ENCODE measurements at places on chromosomes 6 and 20.

- DNase-seq, result no peak
Measured at GRCh38 chr6:50457351-50457750, 256.0 kb upstream of the TFAP2D start.

DNA sequence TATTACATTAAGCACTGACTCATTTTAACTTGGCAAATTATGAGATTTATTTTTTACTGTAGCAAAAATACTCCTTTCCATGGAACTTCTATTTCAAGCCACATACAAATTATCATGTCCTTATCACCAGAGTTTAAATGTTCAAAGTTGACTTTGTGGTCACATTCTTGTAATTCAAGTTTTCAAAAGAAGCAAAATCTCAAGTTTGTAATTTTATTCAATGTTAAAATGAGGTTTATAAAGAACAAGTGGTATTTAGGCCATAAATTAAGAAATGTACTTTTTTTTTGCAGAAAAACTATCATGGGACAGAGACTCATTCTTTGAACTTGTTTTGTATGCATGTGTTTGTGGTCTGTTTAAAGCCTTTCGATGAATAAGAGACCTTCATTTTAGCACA, 811.5 kb downstream of the TENT5A start:
- no peak for DNase-seq

- no peak for DNase-seq
Measured at GRCh38 chr6:143522039-143522600, 10.6 kb upstream of the FUCA2 start.

DNA sequence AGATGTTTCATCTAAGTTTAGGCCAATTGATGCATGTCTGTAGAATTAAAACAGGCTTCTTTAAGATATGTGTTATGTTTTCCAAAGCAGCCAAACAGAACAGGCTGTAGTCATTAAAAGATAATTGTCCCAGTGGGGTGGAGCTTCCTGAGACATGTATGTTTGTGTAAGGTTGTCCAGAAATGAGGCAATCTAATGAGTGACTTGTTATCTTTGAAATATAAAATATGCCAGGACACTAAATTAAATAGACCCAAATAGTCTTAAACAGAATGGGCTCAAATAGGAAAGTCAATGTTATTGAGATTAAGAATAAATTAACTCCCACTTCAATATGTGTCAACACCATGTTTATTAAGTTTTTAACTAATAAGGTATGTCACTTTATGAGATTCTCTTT, 204.7 kb upstream of the RNF217 start:
- DNase-seq, result no peak

GRCh38 chr6:90118069-90118468, 178.6 kb downstream of the BACH2 start:
- no peak for DNase-seq

GRCh38 chr20:4230651-4231050, 215.3 kb upstream of the RNF24 start:
- DNase-seq, result no peak

DNA sequence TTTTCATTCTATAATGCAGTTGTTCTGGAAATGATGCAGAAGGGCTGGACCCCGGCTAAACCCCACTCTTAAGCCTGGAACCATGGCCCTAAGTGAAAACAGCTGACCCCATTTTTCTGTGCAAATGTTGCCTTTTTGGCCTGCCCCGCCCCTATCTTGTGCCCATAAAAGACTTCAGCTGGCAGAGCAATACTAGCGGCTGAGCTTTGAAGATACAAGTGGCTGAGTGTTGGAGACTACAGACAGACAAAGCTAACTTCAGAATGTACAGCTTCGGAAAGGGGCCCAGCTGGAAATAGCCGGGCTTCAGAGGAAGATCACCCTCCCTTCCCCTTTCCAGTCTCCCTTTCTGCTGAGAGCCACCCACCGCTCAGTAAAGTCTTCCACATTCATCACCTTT, 258.6 kb upstream of the SPTLC3 start:
- no peak for DNase-seq

- no peak for DNase-seq
Measured at GRCh38 chr6:134429861-134430380, 112.0 kb upstream of the SGK1 start.

GRCh38 chr6:79280756-79281155, 46.3 kb upstream of the HMGN3 start:
- no peak for DNase-seq

DNA sequence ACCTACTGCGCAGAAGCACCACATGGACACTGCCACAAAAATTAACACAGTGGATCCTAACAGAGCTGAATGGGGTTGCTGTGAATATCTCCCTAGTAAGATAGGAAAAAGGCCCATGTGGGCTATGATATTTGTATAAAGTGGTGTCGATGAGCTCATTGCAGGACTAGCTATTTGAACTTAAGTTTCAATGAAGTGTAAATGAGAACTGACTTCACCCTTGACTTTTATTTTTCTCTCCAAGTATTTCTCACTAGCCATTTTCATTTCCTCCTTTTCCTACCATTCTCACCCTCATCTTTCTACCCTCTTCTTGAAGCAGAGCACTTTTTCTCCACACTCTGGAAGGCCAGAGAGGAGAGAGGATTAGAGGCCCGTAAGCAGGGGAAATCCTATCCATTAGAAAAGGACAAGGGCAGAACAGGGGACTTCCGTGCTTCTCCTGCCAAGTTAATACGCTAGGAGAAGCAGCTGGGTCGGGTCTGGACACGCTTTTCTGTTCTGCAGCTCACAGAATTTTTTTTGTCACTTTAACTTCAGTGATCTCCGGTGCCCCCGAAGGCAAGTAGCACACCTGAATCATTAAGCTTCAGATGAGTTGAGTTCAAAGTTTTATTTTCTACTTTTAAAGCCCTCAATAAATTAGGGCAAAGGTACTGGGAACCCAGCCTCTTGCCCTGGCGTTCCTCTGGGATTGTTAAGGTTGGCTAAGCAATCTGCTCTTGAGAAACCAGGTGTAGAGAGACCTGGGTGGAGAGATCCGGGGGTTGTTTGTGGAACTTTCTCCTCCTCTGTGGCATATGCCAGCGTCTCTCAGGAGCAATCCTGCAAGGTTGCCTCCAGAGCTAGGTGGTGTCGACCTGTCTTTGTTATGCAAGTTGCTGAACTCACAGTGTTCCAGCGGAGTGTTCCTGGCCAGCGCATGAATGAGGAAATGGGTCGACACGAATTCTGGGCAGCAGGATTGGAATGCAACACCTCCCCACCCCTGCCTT, 56.2 kb upstream of the ARID1B start:
- no peak for DNase-seq

DNA sequence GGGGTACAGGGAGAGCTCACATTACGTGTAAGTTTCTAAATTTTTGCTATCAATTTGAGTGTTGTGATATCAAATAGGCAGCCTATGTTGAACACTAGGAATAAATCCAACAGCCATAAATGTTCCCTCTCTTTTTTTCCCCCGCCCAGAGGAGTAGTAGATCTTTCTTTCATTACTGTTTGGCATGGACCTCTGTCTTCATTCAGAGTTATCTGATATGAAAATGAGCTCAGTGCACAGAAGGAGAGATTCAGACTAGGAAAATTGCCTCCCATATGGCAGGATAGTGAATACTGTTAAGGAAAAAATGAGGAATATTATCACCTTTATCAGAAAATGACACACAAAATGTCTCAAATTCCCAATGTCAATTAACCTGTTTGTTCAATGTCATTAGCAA, 110.0 kb upstream of the EYS start:
- DNase-seq, result no peak

GRCh38 chr6:112906726-112907125, 559.6 kb downstream of the RFPL4B start:
- no peak for DNase-seq

DNA sequence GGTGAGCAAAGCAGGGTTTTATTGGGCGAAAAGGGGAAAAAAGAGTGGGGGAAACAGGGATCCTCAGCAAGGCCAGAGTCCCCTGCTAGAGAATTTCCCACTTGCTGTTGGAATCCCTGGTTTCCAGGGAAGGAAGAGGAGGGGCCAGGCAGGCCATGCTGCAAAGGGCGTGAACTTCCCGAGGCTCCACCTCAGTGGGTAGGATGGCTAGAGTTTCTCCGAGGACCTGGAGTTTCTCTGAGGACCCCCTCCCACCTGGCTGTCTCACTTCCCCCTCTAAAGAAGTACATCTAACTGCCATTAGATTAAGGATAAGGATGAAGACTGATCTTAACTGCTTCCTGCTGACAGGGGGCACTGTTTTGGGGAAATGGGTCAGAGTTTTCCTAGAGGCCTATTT, 1239.3 kb upstream of the GJE1 start:
- no peak for DNase-seq

- no peak for DNase-seq
Measured at GRCh38 chr6:137780447-137781034, 86.5 kb upstream of the TNFAIP3 start.

DNA sequence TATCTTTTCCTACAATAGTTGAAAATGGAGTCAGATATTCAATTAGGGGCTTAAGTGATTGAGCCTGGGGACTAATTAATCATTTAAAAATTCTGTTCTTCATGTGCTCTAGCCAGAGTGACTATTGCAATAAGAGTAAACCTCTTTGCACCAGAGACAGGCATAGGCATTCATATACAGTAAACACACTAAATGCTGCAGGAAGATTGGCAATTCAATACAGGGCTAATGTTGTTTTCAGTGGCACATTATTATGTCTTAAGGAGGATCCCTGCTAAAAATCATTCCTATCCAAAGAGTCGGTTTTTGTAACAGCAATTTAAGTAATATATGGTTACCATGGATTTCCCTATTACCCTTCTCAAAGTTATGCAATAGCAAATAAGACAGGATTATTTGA, 1.2 kb downstream of the PDE7B start:
- no peak for DNase-seq

DNA sequence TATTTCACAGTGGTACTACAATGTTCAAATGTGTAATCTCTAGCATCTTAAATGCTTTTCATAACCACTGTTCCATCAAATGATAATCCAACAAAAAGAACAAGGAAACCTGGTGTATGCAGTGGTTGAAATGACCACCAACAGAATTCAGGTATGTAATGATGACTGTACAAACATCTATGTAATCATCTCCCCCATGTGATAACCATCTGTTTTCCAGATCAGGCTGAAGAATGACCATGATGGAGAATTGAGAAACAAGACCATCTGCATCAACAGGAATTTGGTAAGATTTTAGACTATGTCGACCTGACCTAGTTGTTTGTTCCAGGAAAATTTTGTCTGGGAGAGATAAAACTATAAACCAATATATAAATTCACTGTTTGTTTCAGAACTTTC, 81.3 kb upstream of the ASCC3 start:
- DNase-seq, result no peak

DNA sequence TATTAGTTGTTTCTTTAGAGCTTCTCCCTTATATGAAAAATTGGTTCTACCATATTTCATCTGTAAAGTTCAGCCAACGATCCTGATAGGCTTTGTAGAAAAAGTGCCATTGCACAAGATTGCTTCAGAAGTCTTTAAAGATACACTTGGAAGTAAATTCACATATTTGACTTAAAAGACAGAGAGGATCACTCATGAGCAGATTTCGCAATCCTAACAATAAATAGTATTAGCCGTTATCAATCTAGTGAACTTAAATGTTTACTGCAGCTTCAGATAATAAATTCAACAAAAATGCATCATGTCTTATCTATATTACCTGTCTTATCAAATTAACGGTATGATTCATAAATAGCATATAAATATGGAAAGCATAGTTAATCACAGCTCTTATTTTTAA, 8.7 kb upstream of the SLC17A4 start:
- no peak for DNase-seq

DNA sequence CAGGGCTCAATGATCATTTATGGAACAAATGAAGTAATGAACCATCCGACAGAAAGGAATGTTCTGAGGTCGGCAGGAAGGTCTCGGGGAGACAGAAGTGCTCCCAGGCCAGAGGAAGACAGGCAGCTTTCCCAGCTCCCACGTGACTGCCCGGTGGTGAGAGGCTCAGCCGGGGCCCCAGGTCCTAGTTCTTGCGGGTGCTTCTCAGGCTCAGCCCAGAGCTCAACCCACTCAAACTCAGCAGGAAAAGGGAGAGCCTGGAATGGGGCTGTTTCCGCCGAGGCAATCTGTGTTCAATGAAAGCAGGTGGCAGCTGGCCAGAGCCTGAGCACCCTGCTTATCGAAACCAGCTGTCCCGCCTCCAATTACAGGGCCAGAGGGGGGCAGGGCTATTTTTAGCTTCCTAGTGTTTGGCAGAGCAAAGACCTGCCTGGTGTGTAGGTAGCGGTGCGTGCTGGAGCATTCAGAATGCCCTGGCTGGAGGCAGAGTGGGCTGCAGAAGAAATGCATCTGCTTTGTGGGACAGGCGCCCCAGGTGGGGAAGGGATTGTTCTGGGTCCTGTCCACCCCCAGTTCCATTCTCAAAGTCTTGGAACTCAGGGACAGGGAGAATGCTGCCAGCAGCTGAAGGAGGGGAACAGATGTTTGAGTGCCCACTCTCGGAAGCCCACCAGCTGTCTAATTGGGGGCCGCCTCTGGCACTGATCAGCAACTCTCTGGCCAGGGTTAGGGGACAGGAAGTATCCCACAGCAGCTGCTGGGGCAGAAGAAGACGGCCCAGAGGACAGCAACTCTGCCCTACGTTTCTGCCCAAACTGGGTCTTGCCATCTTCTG, 145.1 kb downstream of the PREX1 start:
- DNase-seq, result no peak

GRCh38 chr6:81289229-81289628, 463.3 kb downstream of the TENT5A start:
- DNase-seq, result no peak

DNA sequence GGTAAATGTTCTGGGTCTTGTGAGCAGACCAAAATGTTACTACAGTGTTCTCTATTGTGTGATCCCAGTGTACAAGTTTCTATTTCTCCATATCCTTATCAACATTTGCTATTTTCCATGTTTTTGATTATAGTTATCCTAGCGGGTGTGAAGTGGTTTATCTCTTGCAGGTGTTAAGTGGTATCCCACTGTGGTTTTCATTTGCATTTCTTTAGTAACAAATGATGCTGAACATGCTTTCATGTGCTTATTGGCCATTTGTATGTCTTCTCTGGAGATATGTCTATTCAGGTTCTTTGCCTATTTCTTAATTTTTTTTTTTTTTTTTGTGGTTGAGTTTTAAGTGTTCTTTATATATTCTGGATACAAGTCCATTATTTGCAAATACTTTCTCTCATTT, 35.5 kb downstream of the NSFL1C start:
- DNase-seq, result no peak

- DNase-seq, result no peak
Measured at GRCh38 chr20:33602826-33603590, 59.1 kb upstream of the C20orf144 start.

- DNase-seq, result no peak
Measured at GRCh38 chr20:3237011-3237957, 1.7 kb downstream of the SLC4A11 start.

DNA sequence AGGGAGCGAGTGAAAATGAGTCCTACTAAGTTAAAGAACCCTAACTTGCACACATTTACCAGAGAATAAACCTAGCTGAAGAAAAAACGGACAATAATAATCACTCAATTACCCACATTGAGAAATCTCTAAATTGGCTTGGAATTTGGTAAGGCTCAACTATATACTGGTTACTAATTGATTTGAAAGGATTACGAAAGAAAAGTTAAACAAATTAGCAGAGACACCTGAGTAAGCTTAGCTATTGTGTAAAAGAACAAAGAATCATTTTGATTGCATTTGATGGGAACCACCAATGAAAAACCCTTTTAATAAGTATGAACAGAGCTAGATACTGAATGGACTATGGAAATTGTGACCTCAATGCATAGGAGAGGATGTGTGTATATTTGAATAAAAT, 118.6 kb upstream of the ADGRF1 start:
- DNase-seq, result no peak
